ENCODE measurements at places on chromosomes 4 and X. TPM values are rescaled to one million over a fixed set of nuclear protein-coding genes. Genes with fewer than 3 reads are reported as not detected.

- DNase-seq: no peak
Measured at GRCh38 chrX:72644946-72645345, 69.2 kb downstream of the PHKA1 start.

- no peak for DNase-seq
Measured at GRCh38 chr4:8391972-8392371, 48.6 kb downstream of the ACOX3 start.

CTAG1B gene
- total RNA-seq: not detected

DNA sequence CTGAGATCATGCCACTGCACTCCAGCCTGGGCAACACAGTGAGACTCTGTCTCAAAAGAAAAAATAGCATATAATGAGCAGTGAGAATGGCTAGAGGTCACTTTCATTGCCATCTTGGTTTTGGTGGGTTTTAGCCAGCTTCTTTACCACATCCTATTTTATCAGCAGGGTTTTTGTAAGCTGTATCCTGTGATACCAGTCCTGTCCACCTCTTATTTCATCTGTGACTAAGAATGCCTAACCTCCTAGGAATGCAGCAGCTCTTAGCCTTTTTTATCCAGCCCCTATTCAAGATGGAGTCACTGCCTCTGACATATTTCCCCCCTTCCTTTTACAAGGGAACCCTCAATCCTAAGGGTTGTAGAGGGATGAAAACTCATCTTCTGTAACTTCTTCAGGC lies 26.1 kb upstream of the IGFBP7 start:
- DNase-seq: no peak

GRCh38 chrX:102067966-102068723 lies 57.3 kb upstream of the TCEAL2 start:
- DNase-seq: no peak

DNA sequence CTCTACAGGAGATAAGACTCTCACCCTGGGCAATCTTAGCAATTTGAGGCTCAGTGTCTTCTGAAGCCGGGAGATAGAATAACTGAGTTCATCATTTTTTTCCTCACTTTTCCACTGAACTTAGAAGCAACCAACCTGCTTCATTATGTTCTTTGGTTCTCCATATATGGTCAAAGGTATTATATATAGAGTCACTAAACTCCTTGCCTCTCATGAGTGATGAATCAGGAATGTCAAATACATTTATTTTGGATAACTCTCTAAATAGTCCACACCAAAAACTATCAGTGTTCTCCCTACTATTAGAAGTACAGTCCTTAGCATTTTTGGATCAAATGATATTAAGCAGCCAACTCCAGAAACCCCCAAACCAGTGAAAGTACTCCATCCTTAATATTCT lies 421.5 kb upstream of the EPHA5 start:
- DNase-seq: no peak

GRCh38 chr4:115222061-115222460 lies 108.6 kb upstream of the NDST4 start:
- no peak for DNase-seq
